ENCODE measurements at places on chromosomes 4 and X.

DNA sequence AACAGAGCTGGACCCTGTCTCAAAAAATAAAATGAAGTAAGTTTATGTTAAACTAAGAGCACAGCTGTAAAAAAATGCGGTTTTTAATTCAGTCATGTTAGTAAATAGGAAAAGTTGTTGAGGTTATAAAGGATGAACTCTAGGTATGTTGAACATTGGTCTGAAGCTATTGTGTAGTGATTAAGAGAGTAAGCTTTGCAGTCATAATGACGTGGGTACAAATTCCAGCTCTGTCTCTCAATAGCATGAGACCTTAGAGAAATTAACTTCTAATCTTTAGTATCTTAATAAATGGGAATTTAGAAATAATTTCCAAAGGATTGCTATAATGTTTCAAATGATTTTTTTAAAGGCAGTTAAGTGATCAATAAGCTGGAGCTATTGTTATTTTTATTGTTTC lies 2.9 kb upstream of the YTHDC1 start:
- DNase-seq, result no peak

- no peak for DNase-seq
Measured at GRCh38 chr4:124386648-124387047, 325.9 kb downstream of the ANKRD50 start.

DNA sequence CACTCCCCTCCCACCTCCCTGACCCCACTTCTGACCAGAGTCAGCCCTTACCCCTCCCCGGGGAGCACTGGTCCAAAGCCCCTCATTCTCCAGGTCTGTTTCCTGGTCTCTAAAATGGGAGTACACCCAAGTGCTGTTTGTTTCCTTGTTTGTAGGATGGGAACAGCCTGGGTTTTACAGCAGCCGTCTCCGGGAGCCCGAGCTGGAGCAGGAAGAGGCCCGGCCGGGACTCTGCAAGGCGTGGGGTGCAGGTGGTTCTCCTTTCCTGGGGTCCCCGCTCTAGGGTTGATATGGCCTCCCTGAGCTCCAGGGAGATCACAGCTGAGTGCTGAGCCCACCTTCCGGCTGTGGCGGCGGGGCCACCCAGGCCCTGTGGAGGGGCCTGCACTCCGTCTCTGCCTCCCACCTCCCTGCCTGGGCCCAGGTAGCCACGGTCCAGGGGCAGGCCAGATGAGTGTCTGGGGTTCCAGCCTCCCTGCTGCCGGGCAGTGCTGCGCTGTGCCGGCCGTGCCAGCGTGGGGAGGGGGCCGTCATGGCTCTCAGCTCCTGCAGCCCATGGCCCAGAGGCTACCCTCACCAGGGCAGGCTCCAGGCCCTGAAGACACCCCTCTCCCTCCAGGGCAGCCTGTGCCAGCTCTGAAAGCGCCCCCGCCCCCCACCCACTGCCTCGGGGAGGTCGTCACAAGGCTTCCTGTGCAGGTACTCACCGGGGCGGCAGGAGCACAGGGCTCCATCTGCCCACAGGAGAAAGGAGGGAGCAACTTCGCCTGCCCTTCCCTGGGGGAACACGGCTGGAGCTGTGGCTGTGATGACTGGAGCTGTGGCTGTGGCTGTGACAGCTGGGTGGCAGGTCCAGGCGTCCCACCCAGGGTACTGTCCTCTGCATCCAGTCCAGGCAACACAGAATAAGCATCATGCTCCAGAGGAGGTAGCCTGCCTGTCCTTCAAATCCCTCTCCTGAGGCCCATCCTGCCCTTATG lies 98.8 kb downstream of the ADRA2C start:
- no peak for DNase-seq

DNA sequence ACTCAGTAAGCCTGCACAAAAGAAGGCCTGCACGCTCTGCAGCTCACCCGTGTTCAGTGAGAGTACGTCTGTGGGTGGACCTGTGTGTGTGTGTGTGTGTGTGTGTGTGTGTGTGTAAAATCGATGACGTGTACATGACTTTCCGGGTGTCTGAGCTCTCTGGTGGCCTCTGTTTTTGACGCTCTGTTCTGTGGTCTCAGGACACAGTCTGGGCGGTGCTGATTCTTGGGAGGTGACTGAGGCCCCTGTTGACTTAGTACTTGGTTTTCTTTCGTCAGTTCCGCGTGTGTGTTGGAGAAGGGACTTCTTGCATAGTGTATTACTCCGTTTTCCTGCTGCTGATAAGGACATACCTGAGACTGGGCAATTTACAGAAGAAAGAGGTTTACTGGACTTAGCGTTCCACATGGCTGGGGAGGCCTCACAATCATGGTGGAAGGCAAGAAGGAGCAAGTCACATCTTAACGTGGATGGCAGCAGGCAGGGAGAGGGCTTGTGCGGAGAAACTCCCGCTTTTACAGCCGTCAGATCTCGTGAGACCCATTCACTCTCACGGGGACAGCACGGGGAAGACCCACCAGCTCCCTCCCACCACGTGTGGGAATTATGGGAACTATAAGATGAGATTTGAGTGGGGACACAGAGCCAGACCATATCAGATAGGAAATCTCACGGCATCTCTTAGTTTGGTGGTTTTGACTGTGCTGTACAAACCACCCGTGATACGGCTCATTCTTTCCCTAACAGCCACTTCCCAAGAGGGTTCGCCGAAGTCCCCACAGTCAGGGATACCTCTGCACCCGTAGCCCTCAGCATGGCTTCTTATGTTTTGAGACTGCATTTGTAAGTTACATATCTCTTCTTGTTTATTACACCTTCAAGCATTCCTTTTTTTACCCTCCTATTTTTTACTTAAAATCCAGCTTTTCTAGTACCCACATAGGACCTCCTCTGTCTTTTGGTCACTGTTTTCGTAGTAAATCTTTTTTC lies 24.5 kb downstream of the UVSSA start:
- no peak for DNase-seq

- DNase-seq, result no peak
Measured at GRCh38 chrX:133594156-133594555, 178.9 kb upstream of the GPC4 start.

DNA sequence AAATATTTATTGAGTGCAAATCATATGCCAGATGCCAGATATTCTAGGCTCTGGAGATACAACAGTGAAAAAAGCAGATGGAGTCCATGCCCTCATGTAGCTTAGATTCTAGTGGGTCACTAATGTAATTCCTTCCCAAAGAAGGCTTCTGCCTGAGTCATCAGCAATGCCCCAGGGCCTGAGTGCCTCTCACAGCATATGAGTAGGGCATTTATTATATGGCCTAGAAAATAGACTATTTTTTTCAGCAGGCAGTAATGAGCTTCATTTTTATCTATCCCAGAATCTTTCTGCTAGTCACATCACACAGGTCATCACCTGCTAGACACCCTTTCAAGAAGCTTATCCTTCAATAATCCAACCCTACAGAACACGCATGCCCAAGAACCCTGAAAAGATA lies 22.3 kb downstream of the TMEM31 start:
- no peak for DNase-seq

DNA sequence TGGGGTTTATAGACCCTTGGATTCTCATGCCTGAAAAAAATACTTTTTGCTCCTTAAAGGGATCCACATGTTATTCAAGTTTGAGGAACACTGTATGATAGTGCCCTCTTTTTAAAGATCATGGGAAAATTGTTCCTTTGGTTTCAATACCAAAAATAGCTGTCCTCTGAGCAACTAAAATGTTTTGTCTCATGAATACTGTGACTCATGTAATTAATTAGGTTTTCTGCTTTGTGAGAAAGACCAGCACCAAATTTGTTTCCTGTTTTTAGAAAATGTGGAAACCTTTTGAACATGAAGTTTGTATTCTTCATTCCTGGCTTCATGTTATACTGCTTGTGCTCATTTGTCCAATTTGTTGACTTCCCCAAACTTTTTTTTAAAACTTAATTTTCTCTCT lies 127.6 kb upstream of the SH3RF1 start:
- no peak for DNase-seq

DNA sequence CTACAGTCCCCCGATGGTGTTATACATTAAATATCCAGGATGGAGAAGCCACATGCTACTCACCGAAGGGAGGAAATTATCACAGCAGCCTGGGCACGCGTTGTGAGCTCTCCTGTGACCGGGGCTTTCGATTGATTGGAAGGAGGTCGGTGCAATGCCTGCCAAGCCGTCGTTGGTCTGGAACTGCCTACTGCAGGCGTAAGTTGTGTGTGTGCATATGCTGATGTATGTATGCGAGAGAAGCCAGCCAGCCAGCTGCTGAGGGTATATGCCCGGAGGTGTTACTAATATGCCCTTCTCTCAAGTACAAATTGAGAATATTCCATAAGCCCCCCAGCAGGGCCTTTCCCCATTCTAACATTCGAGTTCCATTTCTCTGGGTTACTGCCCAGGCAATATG lies 18.2 kb downstream of the SRPX2 start:
- no peak for DNase-seq

- DNase-seq, result peak; percentile 79
Measured at GRCh38 chr4:48779095-48779997, 733 bp downstream of the FRYL start.

DNA sequence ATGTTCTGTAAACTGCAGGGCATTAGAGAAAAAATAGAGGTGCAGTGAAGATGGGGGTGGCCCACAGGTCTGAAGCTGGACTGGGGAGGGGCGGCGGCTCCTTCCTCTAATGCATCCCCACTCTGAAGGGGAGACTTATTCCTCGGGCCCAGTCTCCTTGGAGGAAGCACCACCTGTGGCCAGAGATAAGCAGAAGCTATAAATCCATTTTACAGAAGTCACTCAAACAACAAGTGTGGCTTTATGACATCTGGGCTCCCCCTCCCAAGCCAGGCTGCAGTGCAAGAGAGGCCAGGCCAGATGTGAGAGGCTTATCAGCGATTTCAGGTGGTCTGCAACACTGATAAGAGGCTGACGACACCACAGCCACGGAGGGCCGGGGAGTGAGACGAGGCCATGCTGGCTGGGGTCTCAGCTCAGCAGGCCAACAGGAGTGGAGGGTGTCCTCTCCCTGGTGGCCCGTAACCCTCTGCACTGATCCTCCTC lies 15.8 kb downstream of the CYTL1 start:
- DNase-seq, result no peak

GRCh38 chr4:110640576-110640975 lies 17.7 kb upstream of the PITX2 start:
- DNase-seq, result no peak

- DNase-seq, result no peak
Measured at GRCh38 chr4:3257556-3258482, 8.9 kb downstream of the MSANTD1 start.

DNA sequence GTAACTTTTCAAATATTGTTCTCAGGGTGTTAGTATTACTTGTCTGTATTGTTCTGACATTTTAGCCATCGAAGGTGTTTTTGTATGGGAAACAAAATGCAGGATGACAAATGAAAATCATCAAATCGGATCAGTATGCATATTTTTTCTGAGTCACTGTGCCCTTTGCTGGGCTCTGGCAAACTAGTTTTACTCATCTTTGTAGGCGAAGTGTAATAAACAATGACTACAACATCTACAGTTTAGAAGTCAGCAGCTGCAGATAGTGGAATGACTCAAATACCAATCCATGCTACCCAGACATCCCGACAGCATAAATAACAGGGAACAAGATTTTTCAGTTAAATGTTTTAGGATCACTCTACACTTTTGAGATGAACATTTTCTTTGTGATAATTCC lies 557.3 kb upstream of the TENM3 start:
- DNase-seq, result no peak

DNA sequence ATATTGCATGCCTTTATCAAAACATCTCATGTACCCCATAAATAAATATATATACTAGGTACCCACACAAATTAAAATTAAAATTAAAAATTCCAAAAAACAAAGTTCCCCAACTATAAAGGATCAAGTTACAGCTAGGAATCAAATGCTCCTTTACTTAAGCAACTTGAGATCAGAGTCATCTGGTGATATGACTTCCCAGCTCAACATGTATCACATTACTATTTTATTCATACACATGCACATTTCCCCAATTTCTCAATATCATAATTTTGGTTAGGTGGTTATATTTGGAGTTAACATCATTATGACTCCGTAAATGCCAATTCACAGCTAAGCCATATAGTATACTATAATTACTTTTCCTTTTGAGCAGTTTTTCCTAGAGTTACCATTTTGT lies 60.9 kb downstream of the CLOCK start:
- no peak for DNase-seq

GRCh38 chr4:11010624-11011023 lies 326.1 kb upstream of the CLNK start:
- no peak for DNase-seq

DNA sequence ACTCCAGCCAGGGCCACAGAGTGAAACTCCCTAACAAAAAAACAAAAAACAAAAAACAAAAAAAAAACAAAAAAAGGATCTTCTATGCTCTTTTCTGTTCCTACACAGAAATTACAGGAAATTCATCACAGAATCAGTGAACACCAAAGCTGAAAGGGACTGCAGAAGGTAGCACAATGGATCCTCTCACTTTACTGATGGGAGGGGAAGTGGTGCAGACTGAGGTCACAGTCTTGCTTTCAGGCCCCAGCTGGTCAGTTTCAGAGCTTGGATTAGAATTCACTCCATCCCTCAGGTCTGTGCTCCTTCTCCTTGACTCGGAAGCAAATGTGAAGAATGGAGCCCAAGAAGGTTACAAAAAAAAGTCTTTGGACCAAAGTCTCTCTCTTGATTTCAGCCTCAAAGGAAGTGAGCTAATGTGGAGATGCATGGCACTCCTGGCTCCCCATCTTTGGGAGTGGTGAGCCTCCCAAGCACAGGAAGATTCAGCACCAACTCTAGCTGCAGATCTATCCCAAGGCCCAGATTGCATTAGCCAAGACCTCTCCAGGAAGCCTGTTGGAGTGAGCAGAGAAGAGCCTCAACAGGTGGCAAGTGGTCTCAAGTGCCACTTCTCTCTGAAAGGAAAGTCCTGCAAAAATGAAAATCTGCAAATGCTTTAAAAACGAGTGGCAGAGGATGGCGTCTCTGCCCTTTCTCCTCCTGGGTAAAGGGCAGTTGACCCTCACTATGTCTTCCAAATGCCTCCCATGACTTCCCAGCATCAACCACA lies 176.0 kb downstream of the MAML3 start:
- no peak for DNase-seq

- DNase-seq, result no peak
Measured at GRCh38 chrX:73766431-73766795, 203.4 kb downstream of the CHIC1 start.

DNA sequence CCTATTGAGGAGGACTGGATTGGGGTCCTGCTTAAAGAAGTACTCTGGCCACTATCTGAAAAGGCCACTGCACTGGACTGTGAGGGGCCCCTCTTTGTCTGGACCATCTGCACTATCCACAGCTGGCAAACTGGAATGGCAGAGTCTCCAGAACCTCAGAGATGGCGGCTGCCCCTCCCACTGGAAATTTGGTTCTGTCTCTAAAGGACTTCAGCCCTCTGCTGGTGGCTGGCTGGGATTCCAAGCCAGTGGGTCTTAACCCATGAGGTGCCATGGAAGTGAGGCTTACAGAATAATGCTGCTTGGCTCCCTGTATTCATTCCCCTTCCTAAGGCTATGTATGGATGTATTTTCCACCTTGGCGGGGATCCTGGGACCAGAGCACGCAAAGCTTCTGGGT lies 41.6 kb upstream of the CYLC1 start:
- no peak for DNase-seq

GRCh38 chrX:151929126-151929525 lies 16.4 kb downstream of the MAGEA4 start:
- no peak for DNase-seq

GRCh38 chr4:136246876-136247275 lies 1285.4 kb downstream of the PCDH18 start:
- DNase-seq, result no peak

- DNase-seq, result no peak
Measured at GRCh38 chrX:4004822-4005221, 291.4 kb upstream of the PRKX start.

- DNase-seq, result no peak
Measured at GRCh38 chrX:119398587-119398973, 556 bp upstream of the SLC25A43 start.

Data from nephron progenitor cell (in vitro differentiated cells).